ENCODE measurements at places on chromosomes 5 and 9.
A peak's percentile ranks its signal among the peaks of the same experiment; 100 is the strongest.

GRCh38 chr9:120914396-120914795 lies 12.2 kb downstream of the TRAF1 start:
- DNase-seq = no peak

- DNase-seq = no peak
Measured at GRCh38 chr9:32783168-32783891, at the start of gene TMEM215. Gene TMEM215 (plus strand): TSS chr9:32783540. CDS start chr9:32784184, 644 bp downstream.

- DNase-seq = no peak
Measured at GRCh38 chr5:176388003-176388443, 375 bp downstream of the NOP16 start.

DNA sequence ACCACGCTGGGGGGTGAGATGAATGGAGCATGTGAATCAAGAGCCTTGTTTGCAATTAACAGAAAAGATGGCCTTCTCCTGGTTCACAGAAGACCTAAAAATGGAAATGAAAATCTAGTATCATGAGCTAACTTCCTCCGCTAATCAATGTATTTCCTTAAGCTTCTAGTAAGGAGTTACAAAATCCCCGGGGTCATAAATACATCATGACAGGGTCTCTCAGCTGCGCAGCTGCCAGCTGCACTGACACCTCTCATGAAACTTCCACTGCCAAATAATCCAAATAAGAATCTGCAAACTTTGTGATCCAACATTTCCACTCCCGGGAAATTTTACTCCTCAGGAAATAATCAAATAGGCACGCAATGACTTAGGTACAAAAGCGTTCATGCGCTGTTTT lies 11.9 kb downstream of the MYO10 start:
- DNase-seq = no peak

DNA sequence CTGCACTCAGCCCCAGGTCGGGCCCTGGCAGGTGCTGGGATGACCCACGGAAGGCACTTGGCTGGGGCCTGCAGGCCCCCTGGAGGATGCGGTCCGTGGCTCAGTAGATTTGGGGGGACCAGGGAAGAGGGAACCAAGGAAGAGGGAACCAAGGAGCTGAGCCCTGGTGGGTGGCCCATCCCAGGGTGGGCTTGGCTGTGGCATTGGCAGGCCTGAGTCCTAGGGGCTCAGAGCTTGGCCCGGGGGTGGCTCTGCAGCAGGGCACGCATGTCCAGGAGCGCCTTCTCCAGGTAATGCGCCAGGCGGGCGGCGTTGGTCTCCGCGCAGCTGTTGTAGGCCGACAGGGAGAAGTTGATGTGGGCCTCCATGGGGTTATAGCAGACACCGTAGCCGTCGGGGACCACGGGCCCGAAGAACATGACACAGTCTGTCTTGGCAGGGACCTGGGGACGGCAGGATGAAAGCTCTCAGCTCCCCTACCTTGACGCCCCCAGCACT lies 14.3 kb downstream of the DOLPP1 start:
- no peak for DNase-seq

GRCh38 chr9:37917313-37917731 lies 13.4 kb upstream of the SLC25A51 start:
- DNase-seq = no peak

- DNase-seq = no peak
Measured at GRCh38 chr9:68751556-68751955, 46.5 kb downstream of the PIP5K1B start.

DNA sequence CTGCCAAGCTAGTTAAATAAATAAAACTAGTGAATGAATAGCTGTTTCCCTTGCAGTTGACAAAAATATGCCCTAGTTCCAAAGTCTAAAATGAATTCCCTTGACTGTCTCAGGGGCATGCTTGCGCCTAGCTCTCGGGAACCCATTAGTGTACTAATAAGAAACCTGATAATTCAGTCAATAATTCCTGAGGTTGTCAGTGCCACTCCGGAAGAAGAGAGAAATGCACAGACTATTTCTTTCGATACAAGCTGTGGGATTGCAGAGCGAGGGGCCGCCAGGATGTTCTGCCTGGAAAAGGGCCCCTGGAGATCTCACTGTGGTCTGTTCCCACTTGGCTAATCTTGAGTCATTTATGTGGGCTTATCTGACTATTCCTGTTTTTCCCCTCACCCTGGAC lies 56.4 kb upstream of the LARP1 start:
- no peak for DNase-seq

DNA sequence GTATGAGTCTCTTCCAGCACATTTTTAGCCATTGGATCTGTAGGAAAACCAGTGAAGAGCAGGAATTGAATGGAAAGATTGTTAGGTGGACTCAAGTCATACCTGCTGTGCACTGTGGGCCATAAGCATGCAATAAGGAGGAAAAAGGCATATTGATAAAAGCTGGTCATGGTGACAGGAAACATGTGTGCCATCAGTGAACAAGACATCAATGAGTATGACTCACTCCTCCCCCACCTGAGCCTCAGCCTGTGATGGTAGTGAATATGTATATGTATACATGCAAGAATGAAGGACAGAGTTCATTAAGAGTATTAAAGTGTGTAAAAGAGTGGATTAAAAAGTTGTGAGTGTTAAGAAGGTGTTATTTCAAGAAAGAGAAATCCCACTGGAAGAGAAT lies 164.5 kb downstream of the TMEM38B start:
- DNase-seq = no peak

GRCh38 chr5:164470312-164470711 lies 964.9 kb downstream of the MAT2B start:
- DNase-seq = no peak

DNA sequence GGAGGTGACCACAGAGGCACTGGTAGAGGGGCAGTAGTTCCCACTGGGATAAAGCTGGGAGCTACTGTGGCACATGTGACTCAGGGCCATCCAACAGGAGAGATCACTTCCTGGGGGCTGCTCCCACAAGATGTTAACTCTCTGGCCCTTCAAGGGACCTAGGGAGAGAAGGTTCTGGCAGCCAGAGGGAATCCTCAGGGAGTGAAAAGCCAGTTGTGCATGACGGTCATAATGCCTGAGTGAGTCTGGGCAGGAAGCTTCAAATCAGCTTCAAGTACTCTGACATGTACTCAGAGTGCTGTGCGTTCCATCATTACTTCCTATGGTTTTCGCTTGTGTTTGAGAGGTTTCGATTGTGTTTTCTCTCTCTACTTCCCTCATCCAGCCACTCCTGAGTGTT lies 388.5 kb downstream of the GABRG2 start:
- no peak for DNase-seq

DNA sequence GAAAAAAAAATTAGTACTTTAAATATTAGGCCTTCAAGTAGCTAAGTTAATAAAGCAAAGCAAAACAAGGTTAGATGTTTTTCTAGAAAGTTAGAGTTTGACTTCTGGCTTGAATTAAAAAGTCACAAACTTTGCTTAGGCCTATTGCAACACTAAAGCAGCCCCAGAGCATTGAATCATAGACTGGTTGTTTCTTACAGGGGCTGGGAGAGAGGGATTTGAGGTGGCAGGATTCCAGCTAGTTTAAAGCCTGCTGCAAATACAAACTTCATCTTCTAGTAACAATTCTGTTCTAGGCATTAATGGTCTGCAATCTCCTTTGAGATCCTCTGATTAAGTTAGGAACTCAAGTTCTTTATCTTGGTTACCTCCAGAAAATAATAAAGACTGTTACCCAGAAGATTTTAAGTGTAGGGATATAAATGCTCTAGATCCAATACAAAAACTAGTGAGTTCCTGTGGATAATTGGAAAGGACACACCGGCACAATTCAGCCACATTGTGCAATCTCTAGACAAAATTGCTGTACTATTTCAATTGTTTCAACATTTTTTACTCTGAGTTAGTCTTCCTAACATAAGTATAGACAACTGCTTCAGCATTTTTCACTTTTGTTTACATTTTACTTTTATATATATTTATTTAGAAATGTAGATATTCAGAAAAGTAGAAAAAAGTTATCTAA lies 12.6 kb downstream of the OR13C5 start:
- DNase-seq = no peak

- DNase-seq = no peak
Measured at GRCh38 chr5:159893040-159893695, 23.1 kb upstream of the ADRA1B start.

- DNase-seq = no peak
Measured at GRCh38 chr9:121997791-121998190, 95.3 kb downstream of the TTLL11 start.

DNA sequence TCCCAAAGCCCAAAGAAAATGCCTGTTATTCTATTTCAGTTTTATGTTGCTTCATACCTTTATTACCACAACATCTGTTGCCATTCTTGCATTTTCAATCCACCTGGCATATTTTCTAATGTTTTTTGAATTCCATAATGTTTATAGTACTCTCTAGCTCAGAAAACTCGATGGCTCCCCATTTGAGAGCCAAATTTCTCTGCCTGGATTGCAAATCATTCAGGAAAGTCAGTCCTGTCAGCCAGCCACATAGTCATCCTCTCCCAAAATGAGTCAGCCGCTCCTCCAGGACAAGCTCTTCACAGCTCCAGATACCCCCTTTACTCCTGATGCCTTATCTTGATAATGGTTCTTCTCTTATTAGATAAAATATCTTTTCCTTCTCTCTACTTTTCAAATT lies 78.2 kb upstream of the ADCY2 start:
- DNase-seq = no peak

GRCh38 chr9:38036359-38037084 lies 32.5 kb downstream of the SHB start:
- no peak for DNase-seq

DNA sequence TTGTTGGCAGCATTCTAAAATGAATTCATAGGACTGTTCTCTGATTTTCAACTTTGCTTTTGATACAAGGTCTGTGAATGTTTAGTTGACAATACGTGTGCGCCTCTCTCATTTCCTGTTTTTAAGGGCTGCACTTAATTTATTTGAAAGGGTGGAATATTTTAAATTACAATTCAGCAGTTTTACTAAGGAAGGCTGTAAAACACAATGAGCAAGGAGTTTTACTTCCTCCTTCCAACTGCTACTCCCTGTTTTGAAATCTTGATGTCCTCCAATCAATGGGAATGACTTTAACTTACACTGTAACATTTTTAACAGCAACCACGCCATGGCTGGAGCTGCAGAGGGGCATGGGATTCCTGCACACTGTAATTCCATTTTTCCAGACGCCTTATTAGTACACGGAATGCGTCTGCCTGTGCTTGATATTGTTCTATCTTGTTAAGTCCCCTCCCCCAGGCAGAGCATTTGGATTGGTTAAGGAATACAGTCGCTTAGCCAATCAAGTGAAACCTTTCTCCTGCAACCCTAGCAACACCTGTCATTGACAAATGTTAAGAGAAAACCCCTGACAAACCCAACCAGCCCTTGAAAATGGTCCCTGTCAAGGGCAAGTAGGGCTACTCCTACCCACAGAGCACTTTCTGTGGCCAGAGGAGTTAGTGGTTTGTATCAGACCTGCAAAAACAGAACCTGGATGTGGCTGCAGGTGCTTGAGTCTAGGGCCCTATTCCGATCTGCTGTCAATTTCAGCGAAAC lies 12.5 kb upstream of the ZSWIM6 start:
- DNase-seq = no peak

DNA sequence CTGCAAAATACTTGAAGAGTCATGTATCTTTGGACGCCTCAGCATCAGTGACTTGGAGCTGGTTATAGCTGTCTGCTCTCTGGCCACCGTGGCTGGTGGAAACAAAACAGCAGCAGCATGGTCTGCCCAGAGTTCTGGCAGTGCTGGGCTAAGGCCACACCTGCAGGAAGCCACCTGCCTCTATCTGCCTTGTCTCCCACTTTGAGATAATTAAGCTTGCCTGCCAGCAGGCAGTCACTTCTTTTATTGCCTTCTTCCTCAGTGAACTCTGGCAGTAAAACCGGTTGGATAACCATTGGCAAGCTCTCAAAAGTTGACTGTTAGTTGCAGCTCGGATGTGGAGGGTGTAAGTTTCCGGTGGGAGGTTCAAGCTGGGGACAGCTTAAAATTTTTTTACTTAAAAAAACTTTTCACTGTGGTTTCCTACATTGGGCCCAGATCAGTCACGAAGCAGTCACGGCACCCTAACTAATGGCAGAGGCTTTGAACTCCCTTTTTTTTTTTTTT lies 4.9 kb downstream of the SMIM3 start:
- peak; percentile 41 for DNase-seq

- no peak for DNase-seq
Measured at GRCh38 chr9:136426787-136427186, 12.9 kb downstream of the INPP5E start.

GRCh38 chr9:86735772-86736458 lies 211.4 kb downstream of the GAS1 start:
- DNase-seq = no peak

- DNase-seq = no peak
Measured at GRCh38 chr5:176508603-176509002, 28.6 kb downstream of the RNF44 start.

DNA sequence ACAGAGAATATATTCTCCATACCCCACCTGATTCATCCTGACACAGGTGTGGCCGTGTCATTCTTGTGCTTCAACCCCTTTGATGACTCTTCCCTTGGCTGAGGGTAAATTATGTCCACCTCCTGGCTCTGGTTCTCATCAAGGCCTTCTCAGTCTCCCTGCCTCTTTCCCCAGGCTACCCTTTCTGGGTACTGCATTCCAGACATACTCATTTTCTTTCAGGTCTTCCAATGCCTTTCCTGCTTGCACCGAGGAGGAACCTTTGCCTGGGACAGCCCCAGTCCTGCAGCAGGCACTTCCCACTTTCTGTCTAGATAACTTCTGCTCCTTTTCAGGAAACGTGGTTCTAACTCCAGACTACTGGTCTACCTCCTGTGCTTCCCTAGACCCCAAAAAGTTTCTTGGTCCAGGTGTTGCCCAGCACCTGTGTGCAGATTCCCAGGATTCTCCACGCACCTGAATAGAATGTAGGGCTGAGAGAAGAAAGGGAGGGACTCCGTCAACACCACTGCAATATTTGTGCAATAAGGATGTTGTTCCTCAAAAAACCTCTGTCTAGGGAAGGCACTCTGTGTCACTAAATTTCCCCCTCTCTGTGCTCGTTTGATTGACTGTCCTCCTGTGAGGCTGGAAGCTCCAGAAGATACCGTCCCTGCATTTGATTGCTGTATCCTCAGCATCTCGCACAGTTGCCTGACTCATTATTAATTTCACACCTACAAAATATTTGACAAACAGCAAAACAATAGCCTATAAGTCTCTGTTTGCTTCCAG lies 255.4 kb upstream of the NFIL3 start:
- DNase-seq = no peak

- no peak for DNase-seq
Measured at GRCh38 chr5:142544071-142544753, 141.7 kb downstream of the FGF1 start.

GRCh38 chr5:118705959-118706667 lies 282.2 kb downstream of the DTWD2 start:
- DNase-seq = no peak

Data from stimulated activated CD4-positive, alpha-beta T cell treated with anti-CD3 and anti-CD28 coated beads, TNF-alpha, amount 100 ng/mL, for 4 hours (primary cell).